ENCODE measurements at places on chromosomes 3 and 15.
A peak's percentile ranks its signal among the peaks of the same experiment; 100 is the strongest.

DNA sequence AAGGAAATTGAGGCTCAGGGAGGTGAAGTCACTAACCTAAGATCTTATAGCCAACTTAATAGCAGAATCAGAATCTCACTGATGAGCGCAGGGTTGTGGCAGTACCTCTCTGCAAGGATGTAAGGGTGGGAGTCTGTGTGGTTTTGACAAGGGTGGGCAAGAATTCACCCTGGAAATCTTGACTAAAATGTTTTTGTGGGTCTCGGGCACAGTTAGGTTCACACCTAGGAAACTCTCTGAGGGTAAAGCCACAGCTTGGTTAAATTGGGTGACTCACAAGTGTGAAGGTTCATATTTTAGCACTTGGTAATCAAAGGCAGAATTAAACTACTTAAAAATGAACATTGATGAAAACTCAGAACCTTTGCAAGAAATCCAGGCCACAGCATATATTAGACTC, 178.2 kb upstream of the EOMES start:
- DNase-seq, result no peak

DNA sequence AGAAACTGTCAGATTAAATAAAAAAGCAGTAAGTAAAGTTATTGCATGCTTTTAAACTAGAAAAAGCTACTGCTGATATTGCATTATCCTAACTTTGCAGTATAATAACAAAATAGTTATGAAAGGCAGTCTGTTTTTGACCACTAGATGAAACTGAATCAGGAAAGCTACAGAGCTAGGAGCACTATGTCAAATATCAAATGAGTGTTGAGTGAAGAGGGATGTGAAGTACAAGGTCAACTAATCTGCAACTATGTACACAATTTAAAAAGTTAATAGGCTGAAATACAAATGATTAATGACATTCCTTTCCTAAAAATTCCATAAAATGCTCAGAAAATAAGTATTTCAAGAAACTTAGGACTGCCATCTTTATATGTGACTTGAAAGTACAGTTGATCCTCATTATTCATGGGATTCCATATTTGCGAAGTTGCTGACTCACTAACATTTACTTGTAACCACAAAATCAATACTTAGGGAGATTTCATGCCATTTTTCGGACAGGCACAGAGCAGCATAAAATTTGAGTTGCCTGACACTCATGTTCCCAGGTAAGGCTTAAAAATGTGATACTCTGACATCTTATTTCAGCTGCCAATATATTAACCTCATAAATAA, 34.5 kb downstream of the SLC4A7 start:
- no peak for DNase-seq

DNA sequence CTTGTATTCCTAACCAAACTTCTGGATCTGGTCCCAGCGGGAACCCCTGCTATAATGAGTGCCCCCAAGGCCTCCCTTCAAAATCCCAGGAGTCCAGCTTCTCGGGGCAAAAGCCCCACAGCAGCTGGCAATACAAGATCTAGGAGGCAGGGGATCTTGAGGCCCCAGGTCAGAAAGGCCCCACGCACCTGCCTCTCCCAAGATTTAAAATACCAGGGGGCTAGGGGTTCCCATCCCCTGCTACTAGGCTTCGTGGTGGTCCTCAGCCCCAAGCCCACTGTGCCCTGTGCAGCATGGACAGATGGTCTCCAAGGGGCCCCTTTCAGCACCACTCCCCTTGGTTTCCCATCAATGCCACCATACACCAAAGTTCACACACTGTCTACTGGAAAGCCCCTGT, 15.8 kb upstream of the CYP11A1 start:
- DNase-seq, result no peak

DNA sequence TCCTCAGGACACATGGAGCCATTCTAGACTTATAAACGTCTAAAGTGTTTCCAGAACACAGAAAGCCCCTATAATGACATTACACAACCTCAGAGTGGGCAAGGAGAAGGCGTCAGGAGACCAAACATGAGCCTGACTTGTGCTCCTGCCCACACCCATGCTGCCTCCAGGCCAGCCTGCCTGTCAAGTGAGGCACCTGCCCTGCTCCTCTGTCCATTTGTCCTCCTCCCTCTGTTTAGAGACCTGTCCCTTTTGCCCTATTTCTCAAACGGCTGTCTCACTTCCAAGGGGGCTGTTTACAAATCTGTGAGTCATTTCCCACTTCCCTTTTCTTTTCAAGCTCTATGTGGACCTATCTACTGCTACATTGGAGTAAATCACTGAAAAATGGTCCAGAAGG, 21.0 kb downstream of the ZDHHC3 start:
- DNase-seq, result no peak

DNA sequence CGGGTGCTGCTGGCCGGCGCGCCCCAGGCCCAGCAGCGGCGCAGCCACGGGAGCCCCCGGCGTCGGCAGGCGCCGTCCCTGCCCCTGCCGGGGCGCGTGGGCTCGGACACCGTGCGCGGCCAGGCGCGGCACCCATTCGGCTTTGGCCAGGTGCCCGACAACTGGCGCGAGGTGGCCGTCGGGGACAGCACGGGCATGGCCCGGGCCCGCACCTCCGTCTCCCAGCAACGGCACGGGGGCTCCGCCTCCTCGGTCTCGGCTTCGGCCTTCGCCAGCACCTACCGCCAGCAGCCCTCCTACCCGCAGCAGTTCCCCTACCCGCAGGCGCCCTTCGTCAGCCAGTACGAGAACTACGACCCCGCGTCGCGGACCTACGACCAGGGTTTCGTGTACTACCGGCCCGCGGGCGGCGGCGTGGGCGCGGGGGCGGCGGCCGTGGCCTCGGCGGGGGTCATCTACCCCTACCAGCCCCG, 777 bp downstream of the LOXL1 start:
- peak; percentile 59 for DNase-seq

- no peak for DNase-seq
These were observed 3.1 kb upstream of the NR1I2 start for GRCh38 chr3:119778811-119779210.
